ENCODE measurements at places on chromosomes 2 and 18.
A peak's percentile ranks its signal among the peaks of the same experiment; 100 is the strongest.

GRCh38 chr2:68812251-68812650 lies 58.9 kb downstream of the BMP10 start:
- no peak for DNase-seq

DNA sequence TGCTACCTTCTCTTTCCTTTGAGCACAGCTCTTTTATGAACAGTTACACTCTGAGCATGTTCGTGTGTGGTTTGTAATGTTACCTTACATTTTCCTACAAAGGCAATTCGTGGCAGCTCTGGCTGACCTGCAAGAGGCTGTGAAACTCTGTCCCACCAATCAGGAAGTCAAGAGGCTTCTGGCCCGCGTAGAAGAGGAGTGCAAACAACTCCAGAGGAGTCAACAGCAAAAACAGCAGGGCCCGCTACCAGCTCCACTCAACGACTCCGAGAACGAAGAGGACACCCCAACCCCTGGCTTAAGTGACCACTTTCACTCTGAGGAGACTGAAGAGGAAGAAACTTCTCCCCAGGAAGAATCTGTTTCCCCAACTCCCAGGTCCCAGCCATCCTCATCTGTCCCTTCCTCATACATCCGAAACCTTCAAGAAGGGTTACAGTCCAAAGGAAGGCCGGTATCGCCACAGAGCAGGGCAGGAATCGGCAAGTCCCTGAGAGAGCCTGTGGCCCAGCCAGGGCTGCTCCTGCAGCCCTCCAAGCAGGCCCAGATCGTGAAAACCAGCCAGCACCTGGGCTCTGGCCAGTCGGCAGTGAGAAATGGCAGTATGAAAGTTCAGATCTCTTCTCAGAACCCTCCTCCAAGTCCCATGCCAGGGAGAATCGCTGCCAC lies 56.9 kb downstream of the WDSUB1 start:
- DNase-seq, result no peak

- no peak for DNase-seq
Observed at GRCh38 chr2:154709215-154709614, 10.7 kb downstream of the KCNJ3 start.

DNA sequence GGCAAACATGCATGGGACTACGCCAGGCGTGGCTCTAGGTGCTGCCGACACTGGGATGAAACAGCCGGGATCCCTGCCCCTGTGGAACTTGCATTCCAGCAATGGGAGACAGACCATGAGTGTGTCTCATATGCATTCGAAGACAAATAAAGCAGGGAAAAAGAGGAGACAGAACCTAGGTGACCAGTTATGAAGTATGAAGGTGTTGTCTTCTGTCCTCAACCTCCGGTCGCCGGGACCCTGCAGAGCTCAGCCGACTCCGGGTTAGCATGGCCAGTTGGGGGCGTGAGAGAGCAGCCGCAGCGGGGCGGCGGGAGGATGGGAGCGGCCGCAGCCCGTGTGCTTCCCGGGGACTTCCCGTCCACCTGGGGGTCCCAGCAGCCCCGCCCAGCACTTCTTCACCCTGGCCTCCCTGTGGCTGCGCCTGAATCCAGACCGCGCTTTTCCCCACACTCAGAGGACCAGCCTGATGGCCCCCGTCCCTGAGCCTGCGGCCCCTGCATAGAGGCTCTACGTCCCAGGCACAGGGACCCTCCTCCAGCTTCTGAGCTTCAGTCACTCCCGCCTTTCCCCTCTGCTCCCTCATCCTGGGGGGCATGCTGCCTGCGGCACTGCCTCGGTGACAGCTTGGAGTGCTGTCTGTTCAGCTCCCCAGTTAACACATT lies 11.4 kb downstream of the ID2 start:
- peak; percentile 14 for DNase-seq

GRCh38 chr18:10518595-10519255 lies 7.1 kb upstream of the NAPG start:
- DNase-seq, result peak; percentile 51

GRCh38 chr2:179677077-179677688 lies 184.2 kb downstream of the ZNF385B start:
- no peak for DNase-seq

GRCh38 chr2:118761771-118762170 lies 85.7 kb downstream of the EN1 start:
- no peak for DNase-seq

DNA sequence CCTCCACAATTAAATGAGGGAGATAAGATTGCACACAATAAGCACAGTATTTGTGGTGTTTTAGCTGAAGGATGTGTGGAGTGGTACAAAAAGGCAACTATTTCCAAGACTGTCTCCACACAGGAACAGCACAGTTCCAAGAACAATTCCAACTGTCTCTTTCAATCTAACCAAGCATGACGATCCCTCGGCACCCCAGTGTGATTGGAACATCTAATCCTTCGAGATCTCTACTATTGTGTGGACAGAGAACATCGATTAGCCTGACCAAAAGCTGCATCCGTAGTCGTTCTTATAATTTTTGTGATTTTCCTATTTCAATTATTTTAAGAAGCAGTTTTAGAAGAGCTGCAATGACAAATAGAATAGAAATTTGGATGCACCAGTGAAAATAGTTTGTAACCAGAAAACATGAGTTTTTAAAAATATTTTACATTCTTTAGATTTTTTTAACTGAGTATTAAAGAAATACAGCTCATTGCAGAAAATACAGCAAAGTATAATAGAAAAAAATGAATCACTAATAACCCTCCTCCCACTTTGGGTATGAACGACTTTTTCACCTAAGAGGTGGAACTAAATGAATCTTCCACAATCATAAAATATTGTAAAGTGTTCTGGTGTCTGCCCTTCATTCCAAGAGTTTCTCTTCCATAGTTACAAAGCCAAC lies 76.4 kb upstream of the CABLES1 start:
- DNase-seq, result no peak

GRCh38 chr2:10387033-10387432 lies 61.1 kb downstream of the ODC1 start:
- DNase-seq, result no peak

- DNase-seq, result no peak
Observed at GRCh38 chr2:240711701-240712100, 20.0 kb downstream of the AQP12A start.

DNA sequence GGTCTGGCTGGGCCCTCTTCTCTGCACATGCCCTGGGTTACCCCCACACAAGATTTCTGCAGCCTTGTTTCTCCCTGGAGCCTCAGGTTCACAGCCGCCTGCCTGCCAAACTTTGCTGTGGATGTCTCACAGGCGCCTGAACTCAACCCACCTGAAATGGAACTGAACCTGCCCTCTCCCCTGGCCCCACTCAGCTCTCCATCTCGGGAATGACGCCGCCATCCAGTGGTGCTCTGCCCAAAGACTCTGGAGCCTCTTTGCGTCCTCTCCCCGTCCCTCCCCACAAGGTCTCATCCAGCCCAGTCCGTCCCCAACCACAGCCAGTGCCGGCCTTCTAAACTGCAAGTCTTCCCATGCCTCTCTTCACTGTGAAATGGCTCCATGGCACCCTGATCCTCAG lies 29.1 kb downstream of the EMX1 start:
- DNase-seq, result no peak

- peak; percentile 0 for DNase-seq
Observed at GRCh38 chr2:97267411-97268074, 154.6 kb downstream of the ANKRD36 start.

GRCh38 chr2:189751080-189751658 lies 11.4 kb downstream of the OSGEPL1 start:
- DNase-seq, result peak; percentile 46

GRCh38 chr18:4400911-4401310 lies 54.2 kb downstream of the DLGAP1 start:
- no peak for DNase-seq

GRCh38 chr2:71455741-71456569 lies 2.6 kb downstream of the DYSF start:
- DNase-seq, result peak; percentile 67

GRCh38 chr2:205811387-205811786 lies 129.1 kb downstream of the NRP2 start:
- no peak for DNase-seq

- DNase-seq, result no peak
Observed at GRCh38 chr2:152507907-152508306, 172.9 kb downstream of the FMNL2 start.

DNA sequence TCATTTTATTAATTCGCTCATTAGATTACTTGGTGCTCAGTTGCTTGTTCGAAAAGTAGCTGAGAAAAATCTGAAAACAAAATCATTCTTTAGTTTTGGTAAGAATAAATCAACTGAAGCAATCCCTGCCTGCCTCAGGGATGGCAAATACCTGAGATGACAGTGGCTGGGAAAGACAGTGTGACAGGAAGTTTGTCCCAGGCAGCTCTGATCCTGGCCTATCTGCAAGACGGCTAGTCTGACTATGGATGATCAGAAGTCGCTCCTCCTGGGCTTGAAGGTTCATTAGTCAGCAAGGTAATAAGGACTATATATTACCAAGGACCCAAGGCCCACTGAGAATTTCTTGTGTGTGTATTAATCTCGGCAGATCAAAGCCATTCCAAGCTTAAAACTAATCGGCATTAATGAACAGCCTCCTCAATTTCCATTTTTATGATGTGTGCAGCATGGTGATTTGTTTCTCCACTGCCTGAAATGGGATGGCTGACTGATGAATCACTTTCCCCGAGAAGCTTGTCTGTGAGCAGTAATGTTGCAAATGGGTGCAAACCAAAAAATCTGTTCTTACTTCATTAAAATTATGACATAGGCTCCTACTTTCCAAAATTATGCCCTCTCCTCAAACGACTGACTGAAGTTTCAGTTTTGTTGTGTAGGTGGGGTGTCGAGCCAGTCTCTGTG lies 199.9 kb downstream of the ACTR3 start:
- peak; percentile 1 for DNase-seq

- DNase-seq, result no peak
Observed at GRCh38 chr18:36460854-36461253, 163.3 kb downstream of the FHOD3 start.

DNA sequence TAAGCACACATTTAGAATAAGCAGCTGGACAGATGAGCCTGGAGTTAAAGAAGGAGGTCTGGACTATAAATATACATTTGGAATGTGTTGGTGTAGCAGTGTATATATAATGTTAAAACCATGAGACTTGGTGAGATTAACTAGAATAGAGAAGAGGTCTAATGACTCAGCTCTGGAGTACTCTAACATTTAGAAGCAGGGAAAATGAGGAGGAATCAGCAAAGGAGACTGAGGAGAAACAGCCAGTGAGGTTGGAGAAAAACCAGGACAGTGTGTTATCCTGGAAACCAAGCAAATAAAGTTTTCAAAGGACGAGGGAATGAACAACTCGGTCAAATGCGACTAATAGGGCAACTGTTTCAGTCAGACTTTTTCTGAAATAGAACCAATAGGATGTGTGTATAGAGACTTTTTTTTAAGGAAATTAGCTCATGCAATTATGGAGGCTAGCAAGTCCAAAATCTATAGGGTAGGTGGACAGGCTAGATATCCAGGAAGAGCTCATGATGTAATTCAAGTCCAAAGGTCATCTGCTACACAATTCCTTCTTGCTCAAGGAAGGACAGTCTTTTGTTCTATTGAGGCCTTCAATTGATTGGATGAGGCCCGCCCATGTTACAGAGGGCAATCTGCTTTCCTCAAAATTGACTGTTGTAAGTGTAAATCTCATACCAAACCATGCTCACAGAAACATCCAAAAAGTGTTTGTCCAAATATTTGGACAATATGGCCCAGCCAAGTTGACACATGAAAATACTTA lies 10.8 kb upstream of the SESTD1 start:
- no peak for DNase-seq

DNA sequence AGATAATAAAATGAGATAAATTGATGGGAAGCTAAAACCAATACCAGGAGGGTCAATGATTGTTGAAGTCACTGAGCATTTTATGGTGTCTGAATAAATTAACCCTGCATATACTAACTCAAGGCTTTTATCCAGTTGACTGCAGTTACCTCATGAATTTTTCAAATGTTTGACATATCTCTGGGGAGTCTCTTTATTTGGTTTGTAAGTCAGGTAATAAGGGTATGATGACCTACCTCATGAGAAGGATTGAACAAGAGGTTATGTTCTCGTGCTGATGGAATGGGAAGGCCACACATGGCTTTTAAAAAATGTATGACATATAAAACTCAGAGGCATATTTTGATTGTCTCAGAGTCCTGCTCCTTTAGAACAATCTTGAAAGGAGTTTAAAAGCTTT lies 237.6 kb downstream of the THSD7B start:
- no peak for DNase-seq

DNA sequence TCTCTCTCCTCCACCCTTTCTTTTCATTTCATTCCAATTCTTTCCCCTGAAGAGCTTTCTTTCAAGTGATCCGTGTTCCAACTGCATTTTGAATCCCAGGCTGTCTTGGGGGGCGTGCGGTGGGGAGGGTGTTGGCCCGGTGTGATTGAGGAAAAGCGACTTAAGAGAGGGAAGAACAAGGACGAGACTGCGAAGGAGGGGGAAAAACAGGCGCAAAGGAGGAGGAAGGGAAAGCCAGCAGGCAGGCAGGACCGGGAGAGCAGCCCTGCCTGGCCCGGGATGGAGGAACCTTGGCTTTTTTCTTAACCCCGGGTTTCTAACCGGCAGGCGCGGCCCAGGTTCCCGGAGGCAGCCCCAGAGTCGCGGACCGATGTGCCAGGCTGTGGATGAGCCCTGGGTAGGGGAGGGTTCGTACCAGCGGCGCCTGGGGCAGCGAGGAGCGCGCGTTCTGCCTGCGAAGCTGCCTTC lies 1.3 kb downstream of the ADCYAP1 start:
- DNase-seq, result no peak

GRCh38 chr2:214533541-214533940 lies 122.7 kb downstream of the VWC2L start:
- peak; percentile 53 for DNase-seq

- no peak for DNase-seq
Observed at GRCh38 chr18:23178661-23179081, 43.4 kb downstream of the CABLES1 start.

DNA sequence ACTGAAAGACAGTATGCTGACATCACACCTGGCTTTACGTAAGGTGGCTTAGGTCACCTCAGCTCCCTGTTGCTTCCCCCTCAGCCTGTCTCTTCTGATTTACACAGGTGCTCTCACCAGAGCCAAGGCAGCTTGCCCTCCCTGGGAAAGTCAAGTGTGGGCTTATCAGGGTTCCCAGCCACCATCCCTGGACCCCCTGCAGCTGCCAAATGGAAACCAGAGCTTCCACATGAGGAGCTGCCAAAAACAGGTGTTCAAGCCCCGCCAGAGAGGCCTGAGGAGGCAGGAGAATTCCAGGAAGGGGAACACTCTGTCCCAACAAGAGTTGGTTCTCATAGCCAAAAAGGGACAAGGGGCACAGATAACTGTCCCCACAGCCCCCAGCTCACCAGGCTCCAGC lies 266.7 kb downstream of the ATAD2B start:
- no peak for DNase-seq

DNA sequence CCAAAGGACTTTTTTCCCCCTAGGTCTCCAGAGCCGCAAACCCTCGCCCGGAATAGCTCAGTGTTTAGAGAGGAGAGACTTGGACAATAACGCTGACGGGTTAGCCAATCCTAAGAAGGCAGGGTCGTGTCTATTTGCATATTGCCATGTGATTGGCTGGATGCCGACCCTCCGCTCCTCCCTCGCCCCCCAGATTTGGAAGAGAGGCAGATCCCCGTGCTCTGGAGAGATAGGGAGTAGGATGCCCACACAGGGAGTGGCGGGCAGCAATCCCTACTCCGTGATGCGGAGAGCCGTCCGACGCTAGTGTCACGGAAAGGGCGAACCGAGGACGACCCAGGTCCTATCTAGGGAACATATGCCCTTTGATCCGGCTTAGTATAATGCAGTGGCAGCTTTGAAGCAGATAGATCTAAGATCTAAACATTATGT lies 1.4 kb downstream of the WNT6 start:
- no peak for DNase-seq

GRCh38 chr2:23926290-23926749 lies 603 bp downstream of the ATAD2B start:
- DNase-seq, result peak; percentile 39

- DNase-seq, result no peak
Observed at GRCh38 chr2:28411166-28411755, 18.6 kb downstream of the FOSL2 start.
